CD4-positive, alpha-beta memory T cell (primary cell): ENCODE measurements at places on chromosomes 12 and 14. TPM values are rescaled to one million over a fixed set of nuclear protein-coding genes. Genes with fewer than 3 reads are reported as not detected.
A peak's percentile ranks its signal among the peaks of the same experiment; 100 is the strongest.

The LRRC10 gene
- polyA plus RNA-seq: not detected

The KRT82 gene
- polyA plus RNA-seq: not detected

The RGS6 gene
- polyA plus RNA-seq: not detected

The FOXN3 gene
- 103 TPM for polyA plus RNA-seq

The ASB2 gene
- polyA plus RNA-seq: 0.87 TPM

The GUCY2C gene
- not detected for polyA plus RNA-seq

- DNase-seq: no peak
These were observed 59.5 kb downstream of the ITPR2 start for GRCh38 chr12:26773313-26774104.

GRCh38 chr14:68696721-68697495 lies 96.0 kb downstream of the ZFP36L1 start:
- no peak for DNase-seq

GRCh38 chr12:91639327-91639726 lies 456.7 kb upstream of the DCN start:
- no peak for DNase-seq

DNA sequence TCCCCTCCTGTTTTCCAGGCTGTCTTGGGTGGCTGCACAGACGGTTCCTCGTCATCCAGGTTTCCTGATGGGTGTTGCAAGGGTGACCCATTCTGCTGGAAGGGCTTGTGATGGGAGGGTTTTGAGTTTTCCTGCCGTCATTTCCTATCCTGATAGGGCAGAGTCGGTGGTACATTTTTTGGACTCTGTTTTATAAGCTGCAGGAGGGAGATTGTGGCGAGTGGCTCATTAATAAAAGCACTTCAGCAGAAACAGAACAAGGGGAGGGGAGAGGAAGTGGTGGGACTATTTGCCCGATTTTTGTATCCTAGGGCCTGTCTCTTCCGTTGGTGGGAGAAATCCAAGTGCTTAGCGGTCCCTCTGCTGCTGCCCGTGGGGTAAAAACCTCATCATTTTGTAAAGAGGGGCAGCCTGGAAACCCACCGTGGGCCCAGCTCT lies 40.0 kb downstream of the TSPAN9 start:
- no peak for DNase-seq

DNA sequence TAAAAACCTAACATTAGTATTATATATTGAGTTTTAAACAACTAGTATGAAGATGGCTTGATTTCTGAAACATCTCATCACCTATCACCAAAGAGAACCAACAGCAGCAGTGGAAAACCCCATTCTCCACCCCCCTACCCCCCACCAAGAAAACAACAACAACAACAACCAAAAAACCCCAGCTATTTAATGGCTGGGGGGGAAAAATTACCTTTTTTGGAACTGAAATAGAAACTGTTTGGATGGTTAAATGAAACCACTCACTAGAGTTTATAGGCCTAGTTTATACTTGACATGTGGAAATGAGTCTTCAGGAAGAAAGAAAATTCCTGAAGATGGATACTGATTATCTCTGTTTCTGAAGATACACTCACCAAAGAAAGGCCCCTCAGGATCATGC lies 30.3 kb downstream of the PPP2R5E start:
- no peak for DNase-seq

DNA sequence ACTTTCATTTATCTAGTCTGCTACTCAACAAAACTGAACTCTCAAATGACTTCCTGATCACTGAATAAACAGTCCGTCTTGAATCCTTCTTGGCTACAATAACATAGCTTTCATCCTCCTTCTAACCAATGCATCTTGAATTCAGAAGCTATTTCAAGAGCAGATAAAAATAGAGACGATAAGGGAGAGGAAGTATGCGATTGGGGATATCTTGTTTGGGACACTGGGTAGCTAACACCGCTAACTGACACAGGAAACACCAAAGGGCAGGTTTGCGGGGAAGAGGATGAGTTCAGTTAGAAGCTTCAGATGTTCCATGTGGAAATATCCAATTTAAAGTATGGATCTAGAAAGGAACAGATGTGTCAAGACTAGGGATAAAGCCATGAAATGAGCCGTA lies 102.5 kb downstream of the SLC41A2 start:
- no peak for DNase-seq

- DNase-seq: no peak
These were observed at the start of gene MMP19 for GRCh38 chr12:55842681-55843429. TSS of gene MMP19 (minus strand) at chr12:55842936. CDS start at chr12:55842830, 106 bp downstream.

- no peak for DNase-seq
These were observed 29.1 kb downstream of the OSBPL8 start for GRCh38 chr12:76530516-76530915.

DNA sequence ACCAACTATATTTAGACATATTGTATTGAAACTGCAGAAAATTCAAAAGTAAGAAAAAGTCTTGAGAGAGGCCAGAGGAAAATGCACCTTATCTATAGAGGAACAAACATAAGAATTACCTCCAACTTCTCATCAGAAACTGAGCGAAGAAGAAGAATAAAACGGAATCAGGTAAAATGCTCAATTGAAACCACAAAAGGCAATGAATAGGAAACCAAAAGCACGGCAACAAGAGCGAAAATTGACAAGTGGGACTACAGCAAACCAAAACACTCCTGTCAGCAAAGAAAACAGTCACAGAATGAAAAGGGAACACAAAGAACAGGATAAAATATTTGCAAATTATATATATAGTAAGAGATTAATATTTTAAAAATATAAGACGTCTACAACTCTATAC lies 61.9 kb upstream of the PARP11 start:
- DNase-seq: peak; percentile 58

DNA sequence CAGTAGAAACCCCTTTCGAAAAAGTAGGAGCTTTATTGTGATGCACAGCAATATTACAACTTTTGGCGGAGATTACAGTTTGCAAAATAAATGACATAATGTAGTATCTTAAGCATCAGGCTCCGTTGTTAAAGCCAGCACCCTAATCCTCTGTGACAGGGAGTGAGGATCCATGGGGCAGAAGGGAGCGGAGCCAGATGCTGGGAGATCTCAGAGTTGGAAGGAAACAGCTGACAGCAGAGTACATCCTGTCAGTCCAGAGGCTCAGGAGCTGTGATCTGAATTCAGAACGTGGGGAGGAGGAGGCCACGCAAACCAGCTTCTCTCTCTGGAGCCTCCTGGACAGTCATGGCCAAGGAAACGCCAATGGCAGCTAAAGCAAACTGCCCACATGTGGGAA lies 55.7 kb downstream of the TMTC1 start:
- DNase-seq: no peak

DNA sequence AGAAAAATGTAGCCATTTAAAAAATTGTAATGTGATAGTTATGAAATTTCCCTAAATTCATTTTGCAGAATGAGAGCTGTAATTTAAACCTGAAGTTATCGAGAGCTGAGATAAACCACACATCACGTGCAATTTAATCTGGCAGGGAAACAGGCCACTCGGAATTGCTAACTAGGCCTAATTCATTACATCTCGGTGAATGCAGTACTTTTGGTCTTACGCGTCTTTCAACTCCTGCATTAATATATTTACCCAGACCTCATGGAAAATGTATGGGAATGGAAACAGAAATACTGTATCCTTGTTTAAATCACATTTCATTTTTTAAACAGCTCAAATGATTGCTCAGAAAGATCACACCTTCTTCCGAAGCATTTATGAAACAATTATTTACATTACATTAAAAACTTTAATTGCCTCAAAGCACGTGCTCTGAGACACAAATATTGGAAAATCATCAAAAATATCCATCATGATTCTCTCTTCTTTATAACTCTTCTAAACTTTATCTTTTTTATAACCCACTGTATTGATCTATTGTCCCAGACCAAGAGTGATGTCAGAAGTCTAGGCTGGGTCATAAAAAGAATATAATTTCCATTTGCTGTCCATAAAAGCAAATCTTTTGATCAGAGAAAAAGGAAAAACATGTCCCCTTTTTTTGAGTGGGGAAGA lies 111.7 kb upstream of the MYL2 start:
- DNase-seq: no peak

GRCh38 chr12:2959505-2960389 lies 550 bp downstream of the TEAD4 start:
- DNase-seq: no peak

GRCh38 chr14:65302571-65303189 lies 109.8 kb upstream of the FUT8 start:
- DNase-seq: no peak

DNA sequence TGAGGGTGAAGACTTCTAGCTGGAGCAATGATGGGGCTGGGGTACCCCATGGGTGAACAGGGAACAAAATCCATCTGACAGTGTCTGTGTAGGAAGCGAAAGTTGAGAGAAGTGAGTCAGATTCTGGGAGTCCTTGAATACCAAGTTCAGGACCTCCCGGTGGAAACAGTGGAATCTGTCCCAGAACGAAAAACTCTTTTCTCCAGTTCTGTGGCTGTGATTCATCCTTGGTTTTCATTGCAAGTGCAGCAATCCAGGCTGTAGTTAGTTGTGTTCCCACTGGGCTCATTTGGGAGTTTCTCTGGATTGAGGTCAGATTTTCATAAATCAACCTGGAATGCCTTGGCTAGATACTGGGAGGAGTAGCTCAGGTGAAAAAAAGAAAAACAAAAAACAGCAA lies 120.7 kb downstream of the C12orf75 start:
- DNase-seq: no peak

DNA sequence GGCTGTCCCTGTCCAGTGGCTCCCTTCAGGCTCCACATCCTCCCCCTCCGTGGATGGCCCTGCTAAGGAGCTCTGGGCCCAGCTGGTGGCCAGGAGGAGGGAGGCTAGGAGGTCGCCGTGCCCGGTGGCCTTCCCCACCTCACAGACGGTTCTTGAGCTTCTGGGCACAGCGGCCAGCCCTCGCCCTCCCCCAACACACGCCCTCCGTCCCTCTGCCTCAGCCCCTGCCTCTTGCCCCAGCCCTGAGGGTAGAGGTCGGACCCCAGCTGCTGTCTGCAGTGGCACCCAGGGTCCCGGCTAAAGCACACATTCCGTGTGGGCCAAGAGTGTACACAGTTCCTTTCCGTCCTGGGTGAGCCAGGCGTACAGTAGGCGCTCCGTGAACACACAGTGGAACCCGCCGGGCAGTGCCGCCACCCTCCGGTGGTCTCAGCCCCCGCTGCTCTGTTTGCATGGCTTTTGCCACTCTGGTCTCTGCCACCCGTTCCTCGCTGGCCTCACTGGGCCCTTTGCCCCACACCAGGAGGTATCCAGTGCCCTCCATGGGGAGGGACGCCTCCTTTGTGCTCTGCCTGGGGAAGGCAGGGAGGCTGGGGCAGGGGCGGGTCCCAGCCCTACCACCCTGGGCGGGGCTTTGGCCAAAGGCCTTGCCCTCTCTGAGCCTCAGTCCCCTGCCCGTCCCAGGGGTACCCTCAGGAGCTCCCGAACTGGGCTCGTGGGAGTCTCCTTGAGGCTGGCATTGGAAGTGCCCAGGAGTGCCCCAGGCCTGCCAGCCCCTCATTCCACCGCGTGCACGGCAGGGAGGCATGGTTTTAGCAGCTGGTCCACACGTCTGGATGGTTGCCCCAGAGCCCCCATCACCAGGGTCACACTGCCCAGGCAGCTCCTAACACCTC lies 13.0 kb downstream of the TRMT61A start:
- DNase-seq: no peak

GRCh38 chr12:102833687-102834441 lies 83.2 kb downstream of the PAH start:
- DNase-seq: no peak

DNA sequence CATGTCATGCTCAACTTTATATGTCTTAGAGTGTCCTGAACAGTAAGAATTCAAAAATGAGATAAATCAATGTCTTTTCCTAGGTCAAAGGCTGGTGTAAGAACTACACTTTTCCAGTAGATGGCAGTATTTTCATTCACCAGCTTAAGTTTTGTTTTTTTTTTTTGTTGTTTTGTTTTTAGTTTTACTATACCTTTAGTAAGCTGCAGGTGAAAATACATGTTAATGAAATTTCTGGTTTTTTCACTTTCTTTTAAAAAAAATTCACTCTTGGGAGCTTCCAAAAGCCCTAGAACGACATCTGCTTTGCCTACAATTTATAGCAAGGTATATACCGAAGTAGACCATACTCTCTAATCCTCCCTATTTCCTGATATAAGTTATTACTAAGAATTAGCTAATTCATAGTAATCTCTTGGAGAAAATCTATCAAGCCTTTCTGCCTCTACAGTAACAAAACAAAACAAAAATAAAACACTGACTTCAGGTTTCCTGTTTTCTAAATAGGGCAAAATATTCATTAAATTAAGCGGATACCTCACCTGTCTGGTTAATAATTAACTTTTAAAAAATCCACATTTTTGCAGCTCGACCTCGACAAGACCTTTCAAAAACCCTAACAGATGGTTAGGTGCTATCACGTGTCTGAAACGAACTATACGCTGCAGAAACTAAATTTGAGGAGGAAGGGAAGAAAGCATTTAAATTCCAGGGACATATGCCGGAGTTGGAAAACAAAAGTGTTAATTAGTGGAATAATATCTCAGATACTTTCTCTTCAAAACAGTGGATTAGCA lies 2.7 kb upstream of the SAMD4A start:
- no peak for DNase-seq

- no peak for DNase-seq
These were observed 870.3 kb upstream of the SEL1L start for GRCh38 chr14:82403987-82404386.

DNA sequence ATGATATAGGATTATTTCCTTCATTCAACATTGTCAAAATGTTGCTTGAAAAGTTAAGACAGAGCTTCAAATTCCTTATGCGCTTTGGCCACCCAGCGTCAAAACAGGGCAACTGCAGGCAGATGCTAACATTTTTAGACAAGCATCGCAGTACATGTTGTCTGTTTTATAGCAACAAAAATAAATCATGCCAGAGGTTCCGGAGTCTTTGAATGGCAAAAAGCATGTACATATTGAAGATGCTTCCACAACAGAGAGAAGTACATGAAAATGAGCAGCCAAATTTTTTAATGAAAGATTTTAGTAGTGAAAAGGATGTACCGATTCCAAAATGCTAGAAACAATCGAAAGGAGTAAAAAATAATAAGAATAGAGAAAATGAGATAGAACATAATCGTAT lies 49.8 kb upstream of the USP15 start:
- peak; percentile 34 for DNase-seq

DNA sequence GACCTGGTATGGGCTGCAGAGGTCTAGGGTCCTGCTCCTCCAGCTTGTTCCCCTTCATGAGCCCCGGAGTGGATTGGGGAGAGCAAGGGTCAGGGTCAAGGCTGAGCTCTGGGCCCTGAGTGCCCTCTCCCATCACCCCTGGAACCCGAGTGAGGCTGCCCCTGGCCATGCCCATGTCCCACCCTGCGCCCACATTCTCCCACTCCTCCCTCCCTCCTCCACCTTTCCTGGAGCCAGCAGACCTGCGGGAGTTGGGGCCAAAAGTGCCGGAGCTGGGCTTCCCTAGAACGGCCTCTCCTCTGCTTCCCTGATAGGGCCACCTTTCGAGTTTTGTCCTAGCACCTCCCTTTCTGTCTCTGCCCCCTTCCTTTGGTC lies 590 bp downstream of the SCNN1A start:
- no peak for DNase-seq

GRCh38 chr12:82832096-82832495 lies 145.4 kb downstream of the TMTC2 start:
- no peak for DNase-seq

DNA sequence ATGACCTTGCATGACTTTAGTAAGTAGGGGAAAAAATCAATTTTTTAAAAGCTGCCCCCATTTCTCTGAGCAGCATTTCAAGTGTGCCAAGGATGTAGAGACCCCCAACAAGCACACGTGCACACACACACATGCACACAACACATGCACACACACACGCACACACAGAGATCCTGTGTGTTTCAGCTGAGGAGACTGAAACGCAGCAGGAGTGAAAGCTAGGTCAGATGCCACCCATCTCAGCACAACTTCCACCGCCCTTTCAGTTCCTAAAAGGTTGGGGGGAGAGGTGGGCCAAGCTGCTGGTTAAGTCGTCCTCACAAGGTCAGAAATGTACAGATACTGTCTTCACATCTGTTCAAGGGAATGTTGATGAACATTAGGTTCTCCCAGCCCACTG lies 13.9 kb downstream of the MYL2 start:
- DNase-seq: no peak
